ENCODE measurements at places on chromosomes 4 and X.

GRCh38 chr4:186823989-186824388 is 100.3 kb upstream of the FAT1 start:
- DNase-seq: no peak

DNA sequence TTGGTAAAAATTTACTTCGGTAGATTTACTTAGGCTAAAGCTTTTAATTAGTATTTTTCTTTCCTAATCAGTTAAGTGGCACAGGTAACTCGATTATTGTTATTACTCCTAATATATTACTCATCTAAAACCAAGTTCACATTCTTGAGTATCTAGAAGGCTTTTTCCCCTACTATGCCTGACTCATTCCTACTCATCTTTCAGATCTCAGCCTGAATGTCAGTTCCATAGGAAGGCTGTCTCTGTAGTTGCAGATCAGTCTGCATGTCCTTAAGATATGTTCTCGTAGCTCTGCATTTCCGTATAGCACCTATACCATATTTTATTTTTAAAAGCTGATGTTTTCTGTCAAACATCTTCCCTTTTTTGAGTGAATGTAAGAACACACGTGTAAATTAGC is 5.9 kb upstream of the FAM184B start:
- peak; percentile 49 for DNase-seq

- DNase-seq: no peak
Observed at GRCh38 chr4:158211222-158211621, 936 bp downstream of the TMEM144 start.

- DNase-seq: no peak
Observed at GRCh38 chr4:23153076-23153475, 460.3 kb downstream of the GBA3 start.

- DNase-seq: peak; percentile 72
Observed at GRCh38 chr4:26223155-26223554, 97.7 kb upstream of the RBPJ start.

DNA sequence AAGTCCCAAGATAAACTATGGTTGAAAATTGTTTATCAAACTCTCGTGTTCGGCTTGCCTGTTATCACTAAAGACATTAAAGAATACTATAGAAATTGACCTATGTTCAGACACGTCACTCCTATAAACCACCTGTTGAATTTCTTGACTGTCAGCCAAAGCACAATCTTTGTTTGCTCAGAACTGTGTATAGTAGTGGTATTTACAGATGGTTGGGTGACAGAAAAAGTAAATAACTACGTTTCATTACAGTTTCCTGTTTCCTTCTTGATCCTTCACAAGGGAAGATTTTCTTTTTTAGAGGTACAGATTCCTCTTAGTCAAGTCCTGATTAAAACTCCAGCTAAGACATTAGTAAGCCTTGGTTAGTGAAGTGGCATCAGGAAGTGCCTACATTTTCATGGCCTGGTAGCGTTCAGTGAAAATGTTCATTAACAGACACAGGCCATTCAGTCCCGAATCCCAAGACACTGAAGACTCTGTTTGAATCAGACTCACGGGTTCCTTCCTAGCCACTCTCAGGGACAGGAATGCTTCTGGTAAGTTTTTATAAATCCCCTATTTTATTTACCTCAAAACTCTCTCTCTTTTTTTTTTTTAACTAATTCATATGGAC is at the start of gene SMIM31:
Gene SMIM31, plus strand, starts transcription at position 259 of the 616 bp plus-strand sequence. CDS start 16,313 bp downstream, outside the sequence.
- DNase-seq: no peak

DNA sequence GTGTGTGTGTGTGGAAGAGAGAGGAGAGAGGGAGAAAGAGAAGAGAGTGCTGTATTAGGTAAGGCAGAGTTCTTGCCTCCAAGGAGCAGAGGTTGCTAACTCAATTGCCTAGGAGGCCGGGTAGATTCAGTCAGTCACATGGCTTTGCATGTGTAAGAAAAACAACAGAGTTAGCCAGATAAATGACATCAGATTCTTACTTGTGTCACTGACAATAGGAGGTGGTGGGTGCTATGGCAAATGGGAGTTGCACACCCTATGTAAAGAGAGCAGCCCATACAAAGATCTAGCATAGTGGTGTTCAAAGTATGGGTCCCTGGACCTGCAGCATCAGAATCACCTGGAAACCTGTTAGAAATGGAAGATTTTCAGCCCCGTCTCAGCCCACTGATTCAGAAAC is 14.4 kb upstream of the PGRMC2 start:
- no peak for DNase-seq

GRCh38 chr4:153537493-153537960 is 71.4 kb downstream of the TMEM131L start:
- no peak for DNase-seq

DNA sequence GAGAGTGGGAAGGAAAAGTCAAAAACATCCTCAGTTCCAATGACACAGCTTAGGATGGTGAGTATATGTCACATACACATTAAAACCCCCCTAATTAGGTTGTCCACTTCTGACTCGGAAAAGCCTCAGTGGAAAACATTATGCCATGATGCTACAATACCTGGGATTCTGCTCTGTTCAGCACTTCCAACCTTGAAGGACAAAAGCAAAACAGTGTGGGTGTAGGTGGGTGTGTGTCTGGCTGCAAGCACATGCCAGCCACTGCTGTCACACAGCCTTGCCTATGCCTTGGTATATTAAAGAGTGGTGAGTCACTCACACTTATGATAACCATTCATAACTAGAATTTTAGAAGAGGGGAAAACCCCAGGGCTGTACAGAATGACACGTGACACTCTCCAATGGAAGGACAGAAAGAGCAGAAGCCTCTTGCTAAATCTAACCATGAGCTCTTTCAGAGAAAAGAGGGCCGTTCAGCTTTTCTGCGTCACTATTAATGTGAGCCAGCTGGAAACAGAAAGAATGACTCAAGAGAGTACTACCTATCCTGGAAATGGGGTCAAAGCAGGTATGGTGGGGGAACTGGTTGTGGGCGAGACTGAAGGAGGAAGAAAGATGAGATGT is 159.6 kb downstream of the TET2 start:
- DNase-seq: no peak

GRCh38 chr4:6097581-6097980 is 79.3 kb upstream of the C4orf50 start:
- DNase-seq: no peak

- DNase-seq: no peak
Observed at GRCh38 chr4:85724791-85725563, 250.0 kb downstream of the ARHGAP24 start.

DNA sequence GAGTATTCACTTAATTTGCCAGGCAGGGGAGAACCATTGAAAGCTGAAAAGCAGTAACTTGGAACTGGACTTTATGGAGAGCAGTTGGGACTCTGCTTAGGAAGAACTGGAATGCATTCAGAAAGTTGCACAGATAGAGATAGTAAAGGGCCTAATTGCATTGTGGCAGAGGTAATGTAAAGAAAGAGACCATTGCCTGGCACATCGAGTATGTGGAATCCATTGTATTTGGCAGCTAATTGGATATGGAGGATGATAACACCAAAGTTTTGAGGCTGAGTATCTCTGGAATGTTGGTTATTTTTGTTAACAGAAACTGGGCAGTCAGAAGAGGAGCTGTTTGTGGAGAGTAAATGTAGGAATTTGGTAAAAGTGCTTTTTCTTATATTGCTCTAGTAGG is 169.9 kb downstream of the BMPR1B start:
- DNase-seq: peak; percentile 11

GRCh38 chr4:70704931-70705182 is 16.5 kb downstream of the UTP3 start:
- DNase-seq: no peak

DNA sequence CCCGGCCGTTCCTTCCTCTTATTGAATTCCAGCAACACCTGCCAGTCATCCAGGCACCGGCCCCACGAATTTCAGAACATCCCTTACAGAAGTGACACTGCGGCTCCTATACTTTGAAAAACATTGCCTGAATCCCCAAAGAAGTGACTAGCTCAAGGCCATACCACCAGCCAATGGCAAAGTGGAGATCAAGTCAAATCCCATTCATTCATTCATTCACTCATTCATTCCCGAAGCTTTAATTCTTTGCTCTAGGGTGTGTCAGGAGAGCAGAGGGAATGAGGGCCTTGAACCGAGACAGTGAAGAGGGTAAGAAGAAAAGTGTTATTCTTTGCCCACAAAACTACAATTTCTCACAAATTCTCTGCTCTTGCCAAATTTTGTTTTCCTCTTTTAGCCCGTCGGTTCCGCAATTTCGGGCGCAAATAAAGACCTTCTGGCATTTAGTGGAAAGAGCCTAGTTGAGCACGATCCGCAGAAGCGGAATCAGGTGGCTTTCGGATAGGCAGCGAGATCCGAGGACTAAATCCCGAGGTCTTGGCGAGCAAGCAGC is 824 bp upstream of the HMGB3 start:
- no peak for DNase-seq

- DNase-seq: no peak
Observed at GRCh38 chr4:148170408-148171365, 271.5 kb downstream of the NR3C2 start.

DNA sequence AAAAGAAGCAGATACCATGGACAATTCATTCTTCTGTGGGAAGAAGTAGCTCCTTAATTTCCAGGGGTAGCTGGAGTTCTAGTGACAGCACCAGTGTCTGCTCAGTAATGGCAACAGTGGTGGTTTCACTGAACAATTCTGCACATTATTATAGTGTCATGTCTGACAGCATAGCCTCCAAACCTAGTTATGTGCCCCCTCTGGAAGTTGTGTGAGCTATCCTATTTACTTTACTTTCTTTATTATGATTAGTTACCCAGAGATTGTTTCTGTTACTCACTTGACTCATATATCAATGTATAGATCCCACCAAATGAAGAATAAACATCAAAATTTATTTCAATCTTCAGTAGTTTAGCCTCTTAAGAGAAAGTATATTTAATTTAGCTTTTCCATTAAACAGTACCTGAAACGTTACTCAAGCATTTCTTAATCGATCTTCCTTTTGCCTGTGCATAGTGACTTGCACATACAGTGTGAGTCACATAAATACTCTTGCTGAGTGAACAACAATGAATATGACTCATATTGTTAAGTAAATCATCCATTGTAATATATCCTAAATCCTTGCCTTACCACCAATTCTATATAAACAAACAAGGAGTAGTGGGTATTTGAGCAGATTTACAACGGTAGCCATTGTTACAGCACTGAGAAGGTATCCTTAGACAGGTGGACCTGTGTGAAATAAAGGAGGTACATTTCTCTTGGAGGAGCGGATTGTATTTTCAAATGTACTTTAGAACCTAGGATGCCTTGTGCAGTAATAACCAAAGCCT is 534.7 kb downstream of the ANKRD50 start:
- DNase-seq: peak; percentile 67

GRCh38 chr4:148793221-148793620 is 351.0 kb upstream of the NR3C2 start:
- no peak for DNase-seq

GRCh38 chr4:88033309-88033708 is 25.9 kb downstream of the PKD2 start:
- DNase-seq: peak; percentile 65

DNA sequence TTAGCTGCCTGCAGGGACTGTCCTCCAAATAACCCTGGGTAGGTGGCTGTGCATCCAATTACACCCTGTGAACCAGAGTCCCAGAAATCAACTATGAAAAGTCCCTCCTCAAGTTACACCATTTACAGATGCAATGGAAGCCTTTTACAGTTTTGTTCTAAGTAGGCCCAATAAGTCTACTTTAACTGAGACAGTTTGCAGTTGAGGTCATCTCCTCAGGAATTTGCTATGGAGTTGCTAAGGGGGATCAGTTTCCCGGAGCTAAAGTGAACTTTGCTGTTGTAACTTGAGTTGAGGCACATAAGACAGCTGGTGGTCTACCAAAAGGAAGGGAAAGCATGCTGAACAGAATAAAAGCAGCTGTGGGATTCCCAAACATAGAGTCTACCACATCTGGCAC is 121.6 kb upstream of the STK26 start:
- no peak for DNase-seq

GRCh38 chr4:100299046-100299840 is 109.0 kb upstream of the DDIT4L start:
- DNase-seq: peak; percentile 98

GRCh38 chr4:61201961-61202637 is 2.0 kb downstream of the ADGRL3 start:
- no peak for DNase-seq

DNA sequence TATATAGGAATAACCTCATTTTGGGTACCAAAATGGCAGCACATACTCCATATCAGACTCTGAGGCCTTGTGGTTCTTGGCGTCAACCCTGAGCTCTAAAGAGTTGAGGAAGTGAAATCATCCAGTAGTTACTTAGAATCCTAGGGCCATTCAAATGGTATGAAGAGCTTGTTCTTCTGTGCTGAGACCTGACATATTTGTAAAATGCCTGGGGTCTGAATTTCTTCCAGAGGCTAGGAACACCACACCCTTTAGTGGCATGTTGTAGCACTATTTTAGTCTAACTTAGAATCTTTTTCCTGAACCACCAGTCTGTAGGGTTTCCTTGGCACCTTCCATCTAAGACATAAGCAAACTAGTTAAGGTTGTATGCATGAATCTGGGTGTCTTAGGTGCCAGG is 18.1 kb upstream of the GDPD2 start:
- DNase-seq: no peak

GRCh38 chr4:76716020-76716419 is 181.9 kb downstream of the SOWAHB start:
- no peak for DNase-seq

DNA sequence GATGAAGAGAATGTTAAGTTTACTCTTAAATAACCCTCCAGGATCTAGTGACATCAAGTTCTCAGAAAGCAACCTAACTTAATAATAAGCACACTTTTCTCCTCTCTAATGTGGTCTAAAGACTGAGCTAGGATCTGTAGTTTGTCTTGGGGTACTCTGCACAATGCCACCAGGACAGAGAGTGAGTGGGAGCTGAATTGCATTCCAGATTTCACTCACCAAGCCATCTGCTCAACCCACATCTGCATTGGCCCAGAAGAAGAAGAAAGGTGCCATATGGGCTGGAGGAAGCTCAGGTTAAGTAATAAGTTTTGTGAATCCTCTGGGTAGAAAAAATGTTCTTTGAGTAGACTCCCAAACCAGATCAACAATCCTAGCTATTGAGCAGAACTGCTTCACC is 384.6 kb downstream of the PPP3CA start:
- DNase-seq: no peak

- peak; percentile 87 for DNase-seq
Observed at GRCh38 chr4:7843831-7844593, 95.6 kb downstream of the AFAP1 start.

DNA sequence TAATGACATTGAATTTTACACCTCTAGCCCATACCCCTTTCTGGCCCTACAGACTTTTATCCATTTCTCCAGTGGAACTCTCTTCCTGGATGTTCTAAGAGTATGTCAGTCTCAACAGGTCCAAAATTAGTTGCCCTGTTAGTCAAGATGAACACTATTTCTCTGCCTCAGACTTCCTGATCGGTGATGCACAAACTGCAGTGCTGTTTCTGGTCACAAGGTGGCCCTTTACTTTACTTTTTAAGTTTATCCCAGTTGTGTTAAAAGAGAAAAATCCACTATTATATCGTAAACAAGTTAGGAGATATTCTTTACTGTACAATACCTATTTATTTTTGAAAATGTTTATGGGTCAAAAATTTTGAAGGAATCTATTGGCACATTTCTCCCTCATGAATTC is 13.1 kb downstream of the TCEAL7 start:
- DNase-seq: peak; percentile 24
